ENCODE measurements at places on chromosomes 3 and 15.

GRCh38 chr3:181487236-181487978 is 224.3 kb upstream of the SOX2 start:
- DNase-seq: no peak

GRCh38 chr3:66816090-66816761 is 181.9 kb upstream of the KBTBD8 start:
- peak; percentile 43 for DNase-seq

DNA sequence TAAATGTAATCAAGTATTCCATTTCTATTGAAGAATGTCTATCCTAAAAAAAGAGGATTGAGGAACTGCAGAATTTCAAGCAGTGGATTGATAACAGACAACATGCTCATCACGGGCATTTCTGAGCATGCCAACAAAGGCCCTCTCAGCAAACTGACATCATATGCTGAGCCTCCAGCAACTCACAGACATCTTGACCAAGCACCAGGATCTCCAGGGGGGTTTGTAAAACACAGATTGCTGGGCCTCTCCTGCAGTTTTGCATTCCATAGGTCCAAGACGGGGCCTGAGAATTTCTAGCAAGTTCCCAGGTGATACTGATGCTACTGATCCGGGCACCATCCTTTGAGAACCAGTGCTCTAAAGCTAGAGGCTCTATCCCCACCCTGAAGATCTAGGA is 85.0 kb downstream of the FOXP1 start:
- DNase-seq: no peak

DNA sequence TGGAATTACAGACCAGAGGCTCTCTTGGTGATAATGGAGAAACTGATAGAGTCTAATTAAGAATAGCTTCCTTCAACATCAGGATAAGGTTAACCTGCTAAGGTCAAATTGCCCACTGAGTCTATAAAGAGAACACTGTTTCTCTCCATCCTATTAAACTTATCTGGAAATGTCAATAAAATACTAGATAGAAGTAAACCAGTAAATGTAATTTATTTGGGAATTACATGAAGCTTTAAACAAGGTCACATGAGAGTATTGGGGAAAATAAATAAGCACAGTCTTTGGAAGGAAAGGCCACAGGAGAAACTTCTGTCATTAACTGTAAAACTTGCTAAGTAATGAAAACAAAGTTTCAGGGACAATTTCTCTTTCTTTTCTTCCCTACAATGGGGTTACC is 118.5 kb downstream of the DPH6 start:
- DNase-seq: no peak

DNA sequence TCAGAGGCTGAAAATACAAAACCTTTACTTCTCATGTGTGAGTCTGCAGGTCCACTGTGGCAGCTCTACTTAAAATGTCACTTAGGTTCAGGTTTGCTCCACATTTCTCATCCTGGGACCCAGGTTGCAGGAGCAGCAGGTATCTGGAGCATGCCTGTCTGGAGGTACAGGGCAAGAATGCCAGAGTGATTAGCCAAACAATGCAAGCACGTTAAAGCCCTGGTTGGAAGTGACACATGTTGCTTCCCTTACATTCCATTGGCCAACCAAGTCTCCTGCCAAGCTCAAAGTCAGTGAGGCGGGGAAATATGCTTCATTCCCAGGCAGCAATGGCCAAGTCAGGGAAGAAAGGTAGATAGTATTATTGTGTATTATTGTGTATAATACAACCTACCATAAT is 76.8 kb upstream of the ARL6 start:
- DNase-seq: no peak

- DNase-seq: peak; percentile 79
These were observed 398.3 kb downstream of the MFSD1 start for GRCh38 chr3:159200176-159200575.

DNA sequence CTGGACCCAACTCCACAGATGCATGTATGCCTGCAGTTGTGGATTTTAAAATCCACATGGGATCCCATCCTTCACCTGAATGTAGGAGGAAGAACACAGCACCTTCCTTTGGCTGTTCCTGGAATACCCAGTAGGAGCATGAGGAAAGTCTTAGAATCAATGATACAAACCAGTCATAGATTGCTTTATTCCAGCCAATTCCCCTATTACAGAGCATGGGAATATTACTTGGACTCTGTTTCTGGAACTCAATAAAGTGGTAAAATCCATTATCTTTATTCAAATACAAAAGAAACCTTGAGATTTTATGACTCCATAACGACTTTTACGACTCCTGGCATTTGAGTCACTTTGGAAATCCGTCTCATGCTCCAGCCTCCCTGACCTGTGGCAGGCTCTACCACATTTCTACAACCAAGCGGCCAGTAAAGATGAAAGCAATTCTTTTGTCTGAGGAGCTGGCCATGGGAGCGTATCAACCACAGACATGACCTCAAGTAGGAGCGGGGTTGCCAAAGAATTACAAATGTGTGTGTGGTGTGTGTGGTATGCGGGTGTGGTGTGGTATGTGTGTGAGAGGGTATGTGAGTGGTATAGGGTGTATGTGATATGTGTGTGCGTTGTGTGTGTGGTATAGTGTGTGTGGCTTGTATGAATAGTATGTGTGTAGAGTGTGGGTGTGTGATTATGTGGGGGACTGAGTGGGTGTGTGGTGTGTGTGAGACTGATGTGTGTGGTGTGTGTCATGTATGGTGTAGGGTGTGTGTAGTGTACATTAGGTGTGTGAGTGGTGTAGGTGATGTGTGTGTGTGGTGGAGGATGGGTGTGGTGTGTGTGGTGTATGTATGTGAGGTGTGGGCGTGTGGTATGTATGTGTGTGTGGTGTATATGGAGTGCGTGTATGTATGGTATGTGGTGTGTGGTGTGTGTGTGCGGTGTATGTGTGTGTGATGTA is 40.0 kb downstream of the ARRDC4 start:
- no peak for DNase-seq

DNA sequence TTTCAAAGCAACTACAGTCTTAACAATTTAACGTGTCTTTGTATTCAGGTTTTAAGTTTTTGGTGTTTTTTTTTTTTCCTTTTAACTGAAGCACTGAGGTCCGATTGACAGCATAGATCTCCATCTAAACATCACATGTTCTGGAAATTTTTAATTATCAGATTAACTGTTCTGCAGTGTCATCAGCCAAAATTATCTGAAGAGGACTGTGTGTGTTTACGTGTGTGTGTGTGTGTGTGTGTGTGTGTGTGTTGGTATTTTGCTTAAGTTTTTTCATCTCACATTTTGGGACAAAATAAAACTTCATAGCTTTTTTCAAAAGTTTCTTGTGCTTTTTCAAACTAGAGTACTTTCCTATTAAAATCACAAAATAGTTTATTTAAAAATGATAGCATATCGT is 1.8 kb downstream of the PIK3CA start:
- DNase-seq: no peak

GRCh38 chr15:40445421-40445922 is 4.7 kb downstream of the BAHD1 start:
- DNase-seq: no peak

- DNase-seq: no peak
These were observed 80.7 kb upstream of the ZBED2 start for GRCh38 chr3:111675846-111676210.

GRCh38 chr15:98324341-98324970 is 323.9 kb upstream of the IGF1R start:
- DNase-seq: no peak

- peak; percentile 22 for DNase-seq
These were observed 380.0 kb upstream of the DPH6 start for GRCh38 chr15:35926007-35926380.

Measured in brain microvascular endothelial cell (primary cell).